Naive thymus-derived CD4-positive, alpha-beta T cell (primary cell): ENCODE measurements at places on chromosomes 12 and 14. TPM values are rescaled to one million over a fixed set of nuclear protein-coding genes. Genes with fewer than 3 reads are reported as not detected.

Gene CLEC6A
- polyA plus RNA-seq, result not detected

Gene SLC22A17
- 10.8 TPM for polyA plus RNA-seq

Gene KLHL33
- not detected for polyA plus RNA-seq

Gene AKAP5
- polyA plus RNA-seq, result 0.03 TPM

Gene GLS2
- polyA plus RNA-seq, result 6.8 TPM

Gene OSBPL8
- polyA plus RNA-seq, result 140 TPM

Gene OR10AD1
- not detected for polyA plus RNA-seq

Gene MDP1
- 36.4 TPM for polyA plus RNA-seq

Gene RPGRIP1
- not detected for polyA plus RNA-seq

Gene PRR4
- 2.1 TPM for polyA plus RNA-seq

Gene YLPM1
- polyA plus RNA-seq, result 13.5 TPM

Gene FOXG1
- polyA plus RNA-seq, result not detected

Gene IQSEC3
- not detected for polyA plus RNA-seq

Gene LIN7A
- not detected for polyA plus RNA-seq

Gene CCDC177
- not detected for polyA plus RNA-seq

Gene HOXC12
- not detected for polyA plus RNA-seq

Gene MANSC4
- not detected for polyA plus RNA-seq

Gene WSB2
- polyA plus RNA-seq, result 10.6 TPM

Gene CAPZA3
- not detected for polyA plus RNA-seq

Gene SYT10
- polyA plus RNA-seq, result not detected

Gene IL26
- not detected for polyA plus RNA-seq

Gene KRT6C
- not detected for polyA plus RNA-seq

Gene HCAR2
- polyA plus RNA-seq, result not detected

Gene UNG
- polyA plus RNA-seq, result 34.7 TPM

Gene ERP27
- 5.8 TPM for polyA plus RNA-seq

Gene ARHGEF40
- polyA plus RNA-seq, result 0.11 TPM

Gene RFX4
- polyA plus RNA-seq, result not detected

Gene CD27
- 560 TPM for polyA plus RNA-seq

Gene APOLD1
- 0.36 TPM for polyA plus RNA-seq

Gene ADSS1
- 1.1 TPM for polyA plus RNA-seq

Gene TAS2R7
- polyA plus RNA-seq, result not detected

Gene RHOJ
- not detected for polyA plus RNA-seq

Gene CPM
- 1.8 TPM for polyA plus RNA-seq

Gene CISTR
- polyA plus RNA-seq, result not detected

Gene IL31
- not detected for polyA plus RNA-seq

Gene TROAP
- 0.21 TPM for polyA plus RNA-seq

Gene INHBE
- not detected for polyA plus RNA-seq

Gene A2M
- 0.08 TPM for polyA plus RNA-seq

Gene ACOT6
- not detected for polyA plus RNA-seq

Gene PWP1
- polyA plus RNA-seq, result 65.3 TPM
